ENCODE measurements at places on chromosomes 4 and X.

- no peak for DNase-seq
Measured at GRCh38 chr4:75172551-75172950, 239.6 kb downstream of the PARM1 start.

GRCh38 chr4:170022211-170022610, 4.0 kb downstream of the MFAP3L start:
- no peak for DNase-seq

DNA sequence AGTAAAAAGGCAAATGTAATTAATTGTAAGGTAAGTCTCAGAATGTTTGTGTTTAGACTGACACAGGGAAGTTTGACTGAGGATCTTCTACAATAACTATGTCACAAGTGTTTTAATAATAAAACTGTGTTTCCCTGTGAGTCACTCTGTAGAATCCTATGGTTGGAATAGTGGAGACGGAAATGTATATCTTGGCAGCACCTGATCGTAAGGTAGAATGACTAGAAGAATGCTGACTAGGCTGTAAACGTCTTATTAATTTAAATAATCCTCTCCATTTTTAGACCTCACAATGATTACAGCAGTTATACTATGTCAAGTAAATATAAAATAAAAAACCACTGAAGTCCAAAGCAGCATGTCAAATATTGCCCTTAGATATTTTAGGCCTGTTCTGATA, 266.0 kb downstream of the CCSER1 start:
- DNase-seq = no peak

DNA sequence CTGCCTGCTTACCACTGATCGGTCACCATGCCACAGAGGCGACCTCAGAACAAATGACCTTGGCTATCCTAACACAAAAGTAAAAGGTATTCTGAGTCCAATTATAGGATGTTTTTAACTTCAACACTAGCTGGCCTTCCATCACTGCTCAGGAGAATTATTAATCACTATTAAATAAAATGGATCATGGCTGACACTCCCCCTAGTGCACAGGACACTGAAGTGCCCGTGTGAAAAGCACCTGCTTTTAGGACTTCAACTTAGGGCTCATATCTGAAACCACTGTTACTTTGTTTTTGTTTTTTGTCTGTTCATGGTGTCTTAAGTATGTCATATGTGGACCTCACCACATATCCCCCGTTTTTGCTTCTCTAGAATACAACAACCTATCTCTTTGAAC, 33.9 kb downstream of the STX18 start:
- DNase-seq = no peak

GRCh38 chr4:169640261-169640870, 20.0 kb downstream of the CLCN3 start:
- DNase-seq = no peak

DNA sequence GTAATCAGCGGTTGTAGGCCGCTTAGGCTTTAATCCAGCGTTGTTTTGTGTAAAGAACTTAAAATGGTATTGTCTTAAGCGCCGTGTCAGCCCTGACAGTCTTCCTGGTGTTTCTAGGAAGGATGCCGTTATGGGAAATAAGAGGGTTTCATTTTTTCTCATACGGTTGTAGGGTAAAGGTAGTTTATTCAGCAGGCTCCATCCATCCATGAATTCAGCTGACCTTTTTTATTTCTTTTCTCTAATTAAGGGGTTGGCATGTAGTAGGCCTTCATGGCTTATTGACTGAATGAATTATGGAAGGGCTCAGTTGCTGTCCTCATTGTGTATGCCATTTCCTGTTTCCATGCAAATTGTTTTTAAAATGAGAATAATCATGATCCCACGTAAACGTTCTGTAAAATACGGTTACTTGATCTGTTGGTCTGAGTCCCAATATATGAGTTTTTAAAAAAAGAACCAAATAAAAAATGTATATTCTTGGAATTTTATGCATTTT, 693 bp downstream of the OCIAD1 start:
- no peak for DNase-seq

GRCh38 chrX:35104626-35105025, 162.0 kb downstream of the FAM47B start:
- DNase-seq = no peak

GRCh38 chr4:56086561-56086960, 137.8 kb downstream of the CEP135 start:
- DNase-seq = no peak

GRCh38 chr4:23891064-23891421, 1.2 kb upstream of the PPARGC1A start:
- no peak for DNase-seq
